Activated naive CD8-positive, alpha-beta T cell treated with anti-CD3 and anti-CD28 coated beads, Interleukin-2, amount 50 U/mL, for 16 hours (primary cell): ENCODE measurements at places on chromosomes 5 and 9.

DNA sequence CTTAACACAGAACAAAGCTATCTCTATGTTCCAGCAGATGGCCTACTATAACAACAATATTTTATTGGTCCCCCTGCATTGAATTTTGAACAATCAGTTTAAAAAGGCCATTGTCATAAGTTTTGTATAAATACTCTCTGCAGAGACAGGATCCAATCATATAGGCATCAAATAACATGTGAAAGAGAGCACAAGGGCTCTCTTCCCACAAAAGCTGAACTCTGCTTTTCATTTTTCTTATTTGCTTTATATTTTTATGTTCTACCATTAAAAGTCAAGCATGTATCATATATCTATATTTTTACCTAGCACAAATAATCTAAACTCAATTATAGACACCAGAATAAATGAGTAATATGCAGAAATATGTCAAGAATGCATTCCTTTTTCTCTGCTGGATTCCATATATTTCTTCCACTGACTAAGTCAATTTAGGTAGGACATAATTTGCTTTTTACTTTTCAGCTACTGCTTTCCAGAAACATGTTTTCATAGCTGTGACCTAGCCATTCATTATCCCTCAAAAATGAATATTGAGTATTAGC, 143.6 kb downstream of the CDH9 start:
- DNase-seq, result no peak

DNA sequence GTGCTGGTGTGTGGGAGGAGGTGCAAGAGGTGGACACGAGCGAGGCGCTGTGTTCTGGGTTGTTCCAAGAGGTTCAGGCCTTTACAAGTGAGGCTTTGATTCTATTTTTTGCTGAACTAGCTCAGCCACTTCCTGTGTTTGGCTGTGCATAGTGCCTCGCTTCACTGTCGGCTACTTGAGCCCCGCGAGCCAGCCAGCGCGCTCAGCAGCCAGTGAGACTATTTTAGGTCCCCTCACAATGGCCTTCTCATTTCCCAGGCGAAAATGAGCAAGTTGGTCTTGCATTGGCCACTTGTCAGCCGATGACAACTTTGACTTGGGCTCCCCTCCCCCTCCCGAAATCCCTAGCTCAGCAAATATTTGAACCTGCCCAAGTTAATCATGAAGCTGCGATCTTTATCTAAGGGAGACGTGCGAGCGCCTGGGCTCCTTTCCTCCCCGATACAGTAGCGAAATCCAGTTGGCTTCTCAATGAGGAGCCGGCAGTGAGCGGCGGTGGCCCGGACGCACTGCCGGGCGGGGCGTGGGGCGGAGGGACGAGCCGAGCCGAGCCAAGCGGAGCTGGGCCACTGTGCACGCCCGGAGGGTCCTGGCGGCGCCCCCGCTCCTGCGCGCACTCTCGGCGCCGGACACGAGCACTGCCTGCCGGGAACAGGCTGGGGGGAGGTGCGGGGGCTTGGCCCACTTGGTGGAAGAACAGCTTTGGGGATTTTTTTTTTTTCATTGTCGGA, 72.6 kb downstream of the PIK3R1 start:
- DNase-seq, result no peak

DNA sequence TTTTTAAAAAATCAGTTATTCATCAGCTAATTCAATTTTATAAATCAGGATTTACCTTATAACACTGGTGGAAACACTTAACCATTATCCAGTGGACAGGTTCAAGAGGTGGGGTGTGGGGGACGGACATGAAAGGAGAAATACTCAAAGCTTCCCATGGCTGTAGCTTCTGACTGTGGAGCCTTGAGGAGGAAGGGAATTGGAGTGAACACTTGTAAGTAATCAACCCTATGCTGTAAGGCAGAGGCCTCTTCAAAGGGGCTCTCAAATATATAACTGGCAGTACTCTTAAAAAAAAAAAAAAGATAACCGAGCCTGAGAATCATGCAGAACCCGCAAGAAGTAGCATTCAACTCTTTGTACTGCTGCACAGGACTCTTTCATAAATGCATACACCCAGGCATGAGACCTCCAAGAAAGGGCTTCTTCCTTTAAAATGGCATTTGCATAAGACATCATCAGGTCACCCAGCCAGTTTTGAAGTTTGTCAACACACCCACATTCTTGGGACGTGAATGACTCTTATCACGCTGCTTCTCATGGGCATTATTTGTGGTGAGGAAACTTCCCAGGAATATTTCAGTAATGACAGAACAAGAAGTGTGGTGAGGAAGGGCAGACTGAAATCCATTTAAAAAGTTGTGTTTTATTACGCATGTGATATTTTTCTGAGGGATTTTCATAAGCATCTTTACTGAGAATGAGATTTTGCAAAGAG, 8.1 kb downstream of the OSMR start:
- no peak for DNase-seq

DNA sequence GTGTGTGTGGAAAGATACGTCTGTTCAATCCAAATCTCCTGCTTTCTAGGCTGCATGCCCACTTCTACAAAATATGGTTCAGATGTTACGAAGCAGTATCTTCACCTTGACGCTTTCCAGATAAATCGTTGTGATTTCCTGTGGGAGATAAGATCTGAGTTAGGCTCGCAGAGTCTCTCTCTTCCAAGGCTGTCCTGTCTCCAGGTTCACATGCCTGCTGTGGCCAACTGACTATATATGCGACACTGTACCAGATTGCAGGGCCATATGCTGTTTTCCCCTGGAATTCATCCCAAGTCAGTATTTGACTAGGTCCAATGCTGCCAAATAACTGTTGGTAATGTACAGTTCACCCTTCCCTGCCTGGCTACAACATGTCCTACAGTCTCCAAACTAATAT, 47.9 kb downstream of the TMEM252 start:
- DNase-seq, result no peak

- no peak for DNase-seq
These were observed 86.6 kb upstream of the SHISAL2B start for GRCh38 chr5:64603676-64604075.

- no peak for DNase-seq
These were observed 18.5 kb upstream of the NTNG2 start for GRCh38 chr9:132143359-132143758.

DNA sequence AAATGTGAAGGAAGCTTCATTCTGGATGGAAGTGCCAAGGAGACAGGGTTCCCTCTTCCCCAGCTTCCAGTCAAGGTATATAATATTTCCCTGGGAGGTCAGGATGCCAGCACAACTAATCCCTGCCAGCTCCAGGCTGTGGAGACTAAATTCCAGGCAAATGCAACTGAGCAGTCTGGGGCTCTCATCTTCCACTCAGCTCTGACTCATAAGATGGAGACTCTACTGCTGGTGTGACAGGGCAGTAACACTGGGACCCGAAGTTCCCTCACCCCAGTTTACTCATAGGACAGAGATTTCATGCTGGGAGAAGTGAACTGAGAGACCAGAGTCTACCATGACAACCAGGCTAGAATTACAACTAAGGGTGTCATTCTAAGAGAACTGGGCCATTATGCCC, 235.4 kb downstream of the FSTL4 start:
- no peak for DNase-seq

DNA sequence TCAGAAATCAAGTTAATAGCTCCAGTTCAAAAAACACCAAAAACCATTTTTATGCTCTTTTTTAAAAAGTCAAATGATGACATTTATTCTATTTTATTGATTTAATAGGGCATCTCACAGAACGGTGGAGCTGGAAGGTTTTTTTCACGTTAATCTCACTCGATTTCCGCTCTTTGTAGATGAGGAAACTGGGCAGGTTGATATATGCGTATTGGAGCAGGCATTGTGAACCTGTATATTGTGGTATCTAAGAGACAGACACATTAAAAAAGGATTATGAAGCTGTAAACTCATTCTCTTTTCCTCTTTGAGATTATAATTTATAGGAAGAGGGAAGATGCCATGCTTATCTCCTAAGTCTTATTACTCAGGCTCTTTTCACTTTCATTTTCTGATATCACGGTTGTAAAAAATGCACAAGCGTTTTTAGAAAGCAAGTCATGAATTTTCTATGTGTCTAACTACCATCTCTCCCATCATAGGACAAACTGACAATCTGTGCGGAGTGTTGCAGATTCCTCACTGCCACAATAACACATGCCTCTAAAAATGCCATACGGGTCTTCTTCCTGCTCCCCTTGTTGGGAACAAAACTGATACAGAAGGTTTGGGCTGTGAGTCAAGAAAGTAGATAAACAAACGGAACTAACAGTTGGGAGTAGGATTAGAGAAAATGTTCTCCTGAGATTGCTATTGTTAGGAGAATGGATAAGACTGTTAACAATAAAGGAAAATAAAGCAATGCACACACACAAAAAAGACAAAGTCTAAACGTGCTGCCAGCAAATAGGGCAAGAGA, 1997.7 kb downstream of the MAT2B start:
- no peak for DNase-seq

DNA sequence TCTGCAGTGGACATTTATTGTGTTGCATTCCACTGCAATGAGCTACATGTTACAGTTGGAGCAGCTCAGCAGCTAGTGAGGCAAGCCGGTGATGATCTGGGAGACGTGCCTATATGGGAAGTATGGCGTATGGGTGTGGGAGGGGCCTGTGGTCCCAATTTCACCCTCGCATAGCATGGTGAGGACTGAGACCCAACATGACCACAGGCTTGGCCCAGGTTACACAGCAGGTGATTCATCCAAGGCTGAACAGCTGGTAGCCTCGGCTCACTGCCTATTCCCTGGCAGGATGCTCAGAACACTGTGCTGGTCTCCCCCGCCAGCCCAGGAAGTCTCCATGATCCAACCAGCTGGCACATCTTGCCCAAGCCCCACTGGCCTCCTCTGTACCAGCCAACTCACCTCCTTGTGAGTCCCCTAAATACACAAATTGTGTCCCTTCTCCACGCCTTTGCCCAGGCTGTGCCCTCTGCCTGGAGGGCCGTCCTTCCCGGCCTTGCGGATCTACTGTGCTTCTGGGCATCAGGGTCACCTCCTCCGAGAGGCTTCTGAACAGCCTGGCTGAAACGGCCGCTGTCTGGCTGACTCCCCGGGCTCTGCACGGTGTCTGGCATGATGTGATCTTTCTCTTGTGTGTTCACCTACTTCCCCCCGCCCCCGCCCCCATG, 81.4 kb downstream of the NSUN2 start:
- DNase-seq, result no peak

DNA sequence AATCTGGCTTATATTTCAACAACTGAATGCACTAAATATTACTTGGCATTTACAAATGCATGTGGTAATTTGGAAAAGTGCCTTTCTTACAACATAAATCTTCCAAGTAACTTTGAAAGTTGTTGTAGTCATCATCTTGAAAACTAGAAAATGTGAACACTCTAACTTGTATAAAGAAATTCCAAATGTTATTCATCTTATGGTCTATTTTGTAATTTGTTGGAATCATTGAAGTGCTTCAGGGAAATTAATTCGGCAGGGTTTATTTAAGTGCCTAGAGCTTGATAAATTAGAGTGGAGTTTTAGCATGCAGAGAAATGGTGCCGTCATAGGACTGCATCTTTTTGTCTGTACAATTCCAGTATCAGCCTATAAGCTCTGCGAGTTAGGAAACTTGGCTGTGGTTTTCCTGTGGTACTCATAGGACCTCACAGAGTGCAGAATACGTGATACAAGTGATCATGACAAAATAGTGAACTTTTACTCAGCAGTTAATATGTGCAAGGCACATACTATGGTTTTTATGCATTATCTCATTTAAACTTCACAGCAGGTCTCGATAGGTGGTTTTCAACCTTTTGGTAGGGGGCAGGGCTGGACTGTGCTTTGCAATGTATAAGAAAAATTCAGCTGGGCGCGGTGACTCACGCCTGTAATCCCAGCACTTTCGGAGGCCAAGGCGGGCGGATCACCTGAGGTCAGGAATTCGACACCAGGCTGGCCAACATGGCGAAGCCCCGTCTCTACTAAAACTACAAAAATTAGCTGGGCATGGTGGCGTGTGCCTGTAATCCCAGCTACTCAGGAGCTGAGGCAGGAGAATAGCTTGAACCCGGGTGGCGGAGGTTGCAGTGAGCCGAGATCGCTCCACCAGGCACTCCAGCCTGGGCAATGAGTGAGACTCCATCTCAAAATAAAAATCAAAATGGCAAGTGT, 79.6 kb downstream of the RAI14 start:
- DNase-seq, result no peak

DNA sequence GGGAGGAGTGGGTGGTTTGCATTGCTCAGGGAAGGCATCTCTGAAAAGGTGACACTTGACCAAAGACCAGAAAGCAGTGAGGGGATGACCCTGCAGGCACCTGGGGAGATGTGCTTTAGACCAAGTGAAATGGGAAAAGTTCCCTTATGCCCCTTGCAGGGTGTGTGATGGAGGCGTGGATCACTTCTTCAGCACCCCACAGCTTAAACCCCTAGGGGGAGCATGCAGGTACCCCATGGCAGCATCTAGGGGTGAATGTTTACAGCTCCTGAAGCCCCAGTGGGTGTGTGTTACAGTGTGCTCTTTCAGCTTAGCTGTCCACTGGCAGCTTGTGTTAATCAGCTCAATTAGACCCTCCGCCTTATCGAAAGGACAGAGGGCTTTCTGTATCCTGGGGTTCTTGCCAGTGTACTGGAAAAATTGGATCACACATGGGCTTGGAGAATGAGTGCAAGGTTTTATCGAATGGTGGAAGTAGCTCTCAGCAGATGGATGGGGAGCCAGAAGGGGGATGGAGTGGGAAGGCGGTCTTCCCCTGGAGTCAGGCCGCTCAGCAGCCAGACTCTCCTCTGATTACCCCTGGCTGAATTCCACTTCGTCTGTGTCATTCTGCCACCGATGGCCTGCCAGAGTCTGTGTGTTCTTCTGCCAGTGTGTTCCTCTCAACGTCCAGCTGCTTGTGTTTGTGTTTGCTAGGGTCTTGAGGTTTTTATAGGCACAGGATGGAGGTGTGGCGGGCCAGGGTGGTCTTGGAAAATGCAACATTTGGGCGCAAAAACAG, 6.3 kb downstream of the BHMT2 start:
- no peak for DNase-seq

- no peak for DNase-seq
These were observed 143.9 kb upstream of the ZNF366 start for GRCh38 chr5:72651109-72651508.

GRCh38 chr9:137439158-137439714, 1.9 kb downstream of the ENTPD8 start:
- no peak for DNase-seq

- no peak for DNase-seq
These were observed 344.8 kb downstream of the NTRK2 start for GRCh38 chr9:85014292-85014691.

DNA sequence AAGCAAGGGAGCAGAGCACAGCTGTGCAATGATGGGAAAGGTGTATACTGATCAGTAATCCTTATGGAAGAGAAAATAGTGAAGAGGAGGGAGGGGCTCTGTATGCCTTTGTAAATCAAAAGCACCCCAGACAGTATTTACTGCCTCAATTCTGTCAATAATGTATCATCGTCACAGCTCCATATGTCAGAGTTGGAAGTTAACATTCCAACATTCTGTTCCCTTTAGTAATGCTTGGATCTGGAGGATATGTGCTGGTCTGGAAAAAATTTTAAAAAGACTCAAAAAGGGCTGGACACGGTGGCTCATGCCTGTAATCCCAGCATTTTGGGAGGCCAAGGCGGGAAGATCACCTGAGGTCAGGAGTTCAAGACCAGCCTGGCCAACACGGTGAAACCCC, 310.4 kb downstream of the ACTL7B start:
- no peak for DNase-seq
